WERI-Rb-1 (cell line): ENCODE measurements at places on chromosomes 7 and 10.

GRCh38 chr10:61682323-61682722, 19.6 kb downstream of the CABCOCO1 start:
- no peak for DNase-seq

GRCh38 chr10:127154831-127155620, 41.4 kb downstream of the INSYN2A start:
- no peak for DNase-seq

DNA sequence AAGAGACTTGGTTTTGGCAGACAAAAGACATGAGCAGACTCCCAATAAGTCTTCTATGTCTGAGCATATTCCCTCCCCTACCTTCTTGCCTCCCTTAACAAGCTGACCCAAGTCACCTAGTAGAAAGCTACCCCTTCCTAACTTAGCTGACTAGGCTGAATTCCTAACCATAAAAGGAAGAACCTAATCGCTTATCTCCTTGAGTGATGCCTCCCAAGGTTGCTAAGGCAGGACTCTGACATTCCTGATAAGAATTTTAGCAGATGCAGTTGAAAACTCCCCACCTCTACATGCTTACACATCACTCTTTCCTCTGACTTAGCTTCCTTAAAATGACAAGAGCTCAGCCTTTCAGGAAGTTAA, 704.7 kb upstream of the MBL2 start:
- no peak for DNase-seq

DNA sequence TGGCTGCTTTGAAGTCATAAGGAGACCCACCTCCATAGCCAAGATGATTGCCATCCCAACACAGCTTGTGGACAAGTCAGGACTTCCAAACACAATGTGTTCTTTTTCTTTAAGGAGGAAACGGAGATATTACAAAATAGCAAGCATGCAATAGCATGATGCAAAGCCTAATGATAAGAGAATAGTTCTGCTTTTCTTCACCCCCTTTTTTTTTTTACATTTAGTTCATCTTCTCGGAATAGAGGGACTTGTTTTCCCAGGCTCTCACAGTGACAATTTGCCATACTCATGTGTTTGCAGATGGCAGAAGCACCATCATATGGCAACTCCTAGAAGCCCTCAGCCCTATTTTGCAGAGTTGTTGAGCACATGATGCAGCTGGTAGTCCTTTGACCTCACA, 119.8 kb downstream of the ITGB8 start:
- no peak for DNase-seq

DNA sequence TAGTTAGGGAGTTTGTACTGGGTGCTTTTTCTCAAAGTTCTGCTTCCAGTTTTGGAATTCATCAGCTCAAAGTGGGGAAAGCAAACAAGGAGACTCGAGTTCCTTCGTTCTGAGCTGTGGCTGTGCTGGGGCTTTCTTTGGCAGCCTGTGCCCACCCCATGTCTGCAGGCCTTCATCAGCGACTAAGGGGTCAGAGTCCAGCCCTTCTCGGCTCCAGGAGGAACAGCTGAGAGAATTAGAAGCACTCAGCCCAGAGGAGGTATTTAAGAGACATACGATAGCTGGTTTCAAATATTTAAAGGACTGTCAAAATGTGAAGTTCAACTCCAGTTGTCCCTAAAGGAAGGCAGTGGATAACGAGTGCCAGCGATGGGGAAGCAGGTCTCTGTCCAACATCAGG, 41.3 kb downstream of the SH3PXD2A start:
- no peak for DNase-seq

DNA sequence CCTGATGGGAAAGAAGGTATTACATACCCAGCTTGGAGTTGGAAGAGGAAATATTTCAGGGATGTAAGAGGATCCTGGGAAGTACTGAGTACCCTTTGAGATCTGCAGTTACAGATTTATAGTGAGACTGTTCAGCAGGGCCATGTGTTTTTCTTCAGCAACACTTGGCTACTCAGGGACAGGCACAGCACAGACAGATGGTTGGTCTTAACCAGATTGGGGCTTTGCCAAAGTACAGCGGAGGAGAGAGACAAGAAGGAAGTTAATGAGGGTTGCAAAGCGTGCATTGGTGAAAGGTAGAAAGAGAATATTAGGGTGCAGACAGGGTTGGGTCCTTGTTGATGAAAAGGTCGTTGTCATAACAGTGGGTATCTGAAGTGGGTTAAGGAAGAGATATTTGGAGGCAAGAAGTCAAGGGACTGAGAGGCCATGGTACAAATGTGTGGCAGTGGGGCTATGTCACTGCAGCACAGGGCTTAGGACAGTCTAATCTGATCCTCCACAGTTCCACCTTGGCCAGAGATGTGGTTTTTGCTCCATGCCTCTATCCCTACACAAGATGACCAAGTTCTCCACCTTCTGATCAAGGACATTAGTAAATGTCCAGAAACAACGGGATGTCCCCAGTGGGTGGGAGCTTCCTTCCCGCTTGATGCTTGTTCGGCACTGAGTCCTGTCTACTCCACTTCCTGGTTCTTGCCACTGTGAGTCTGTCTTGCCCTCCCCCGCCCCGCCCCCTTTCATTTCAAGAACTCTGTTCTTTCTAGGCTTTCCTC, 18.9 kb upstream of the DNAJC1 start:
- peak; percentile 37 for DNase-seq

GRCh38 chr7:35331730-35332678, 78.1 kb upstream of the TBX20 start:
- DNase-seq = no peak

GRCh38 chr10:125226823-125227222, 66.5 kb upstream of the CTBP2 start:
- no peak for DNase-seq
